ENCODE measurements at places on chromosomes 6 and 20.

- DNase-seq: no peak
These were observed 134.6 kb downstream of the PHACTR1 start for GRCh38 chr6:12851123-12851695.

GRCh38 chr6:35668744-35669450, 19.8 kb downstream of the FKBP5 start:
- no peak for DNase-seq

- DNase-seq: no peak
These were observed 47.8 kb upstream of the TAGAP start for GRCh38 chr6:159092631-159093030.

GRCh38 chr6:17869010-17869752, 118.3 kb downstream of the KIF13A start:
- DNase-seq: no peak

DNA sequence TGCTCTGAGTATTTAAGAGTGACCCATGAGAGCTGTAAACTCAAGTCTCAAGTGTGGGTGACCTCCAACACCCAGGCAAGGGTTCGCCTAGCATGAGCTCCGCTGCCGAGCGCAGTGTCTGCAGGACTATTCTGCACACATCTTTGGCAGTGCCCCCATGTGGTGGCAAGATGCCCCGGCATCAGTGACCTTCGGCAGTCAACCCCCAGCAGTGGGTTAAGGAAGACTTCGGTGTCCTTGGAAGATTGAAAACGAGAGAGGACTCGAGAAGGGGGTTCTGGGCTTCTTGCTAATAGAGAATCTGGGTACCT, 43.1 kb downstream of the RBM38 start:
- DNase-seq: no peak

GRCh38 chr20:43977962-43978361, 63.3 kb downstream of the TOX2 start:
- no peak for DNase-seq

DNA sequence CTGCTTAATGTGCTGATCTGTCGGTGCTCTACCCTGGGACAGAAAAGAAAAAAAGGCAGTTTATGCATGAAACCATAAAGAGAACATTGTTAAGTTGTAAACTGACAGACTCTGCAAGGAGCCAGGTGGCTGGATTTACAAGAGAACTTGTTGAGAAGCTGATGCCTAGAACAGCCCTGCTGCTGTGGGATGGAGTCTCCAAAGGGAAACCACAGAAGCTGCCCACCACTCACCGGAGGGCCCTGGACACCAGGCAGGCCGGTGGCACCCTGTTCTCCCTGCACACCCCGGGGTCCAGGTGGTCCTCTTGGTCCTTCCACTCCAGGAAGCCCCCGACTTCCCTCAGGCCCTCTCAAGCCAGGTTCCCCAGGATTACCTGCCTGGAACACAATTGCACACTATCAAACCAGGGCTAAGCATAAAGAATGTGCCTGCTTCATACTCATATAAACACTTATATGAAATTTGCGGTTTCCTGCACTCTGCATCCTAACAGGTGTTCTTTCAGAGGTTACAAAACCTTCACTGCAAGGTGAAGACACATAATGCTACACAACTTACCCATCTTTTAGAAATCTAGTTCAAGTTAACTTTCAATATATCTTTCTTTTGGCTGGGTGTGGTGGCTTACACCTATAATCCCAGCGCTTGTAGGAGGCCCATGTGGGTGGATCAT, 68.2 kb downstream of the COL9A1 start:
- DNase-seq: no peak

- no peak for DNase-seq
These were observed 73.6 kb upstream of the TIAM2 start for GRCh38 chr6:154921482-154921881.

DNA sequence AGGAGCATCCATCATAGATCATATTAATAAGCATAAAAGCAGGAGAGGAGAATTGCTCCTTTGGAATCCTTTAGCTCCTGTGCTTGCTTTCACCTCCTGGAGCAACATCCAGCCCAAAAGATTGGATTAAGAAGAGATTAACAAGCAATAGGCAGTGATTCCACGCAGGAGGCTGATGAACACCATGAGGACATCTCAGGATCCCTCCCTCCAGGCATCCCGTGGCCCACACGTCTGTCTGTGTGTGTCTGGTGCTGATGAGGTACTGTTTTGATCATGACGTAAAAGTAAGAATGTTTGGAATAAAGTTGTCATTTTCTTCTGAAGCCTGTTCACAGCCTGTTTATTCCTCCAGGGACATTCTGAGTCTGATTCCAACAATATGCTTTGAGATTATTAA, 185.5 kb upstream of the MYLIP start:
- no peak for DNase-seq

GRCh38 chr20:59819496-59820203, 113.8 kb downstream of the SYCP2 start:
- DNase-seq: no peak

GRCh38 chr6:4308364-4308763, 173.0 kb upstream of the ECI2 start:
- no peak for DNase-seq

Measured in GM12891 (cell line).